Panc1 (cell line): ENCODE measurements at places on chromosomes 1 and 21. TPM values are rescaled to one million over a fixed set of nuclear protein-coding genes. Genes with fewer than 3 reads are reported as not detected.

The ANGPTL3 gene
- total RNA-seq: not detected

The DTL gene
- 26.7 TPM for total RNA-seq

The TESK2 gene
- total RNA-seq: 3.3 TPM

The PLA2G4A gene
- total RNA-seq: not detected

The PRXL2B gene
- total RNA-seq: 17.0 TPM

The MTARC1 gene
- 0.74 TPM for total RNA-seq

The NEGR1 gene
- 2.7 TPM for total RNA-seq

The GCSAML gene
- not detected for total RNA-seq

The C4BPA gene
- 0.26 TPM for total RNA-seq

The WNT3A gene
- total RNA-seq: not detected

The COL18A1 gene
- 676 TPM for total RNA-seq

The DNAJC28 gene
- total RNA-seq: 1.5 TPM

The TNNT2 gene
- not detected for total RNA-seq

The HSD3B1 gene
- total RNA-seq: not detected

The SEMA4A gene
- 0.21 TPM for total RNA-seq

The LRRC71 gene
- 0.77 TPM for total RNA-seq

The CASQ2 gene
- not detected for total RNA-seq

The RGS8 gene
- total RNA-seq: not detected

The FYB2 gene
- total RNA-seq: 0.49 TPM

The DYRK1A gene
- total RNA-seq: 36.1 TPM

The FAAH gene
- total RNA-seq: 25.9 TPM

The PWP2 gene
- total RNA-seq: 6.8 TPM

The SPRR4 gene
- not detected for total RNA-seq

The LTN1 gene
- total RNA-seq: 19.7 TPM

The RIPPLY3 gene
- 1.2 TPM for total RNA-seq

The TAS1R3 gene
- total RNA-seq: 0.31 TPM

The LINGO4 gene
- total RNA-seq: not detected

The VWA5B1 gene
- total RNA-seq: not detected

The SEC16B gene
- total RNA-seq: 0.39 TPM

The KCNJ15 gene
- 0.13 TPM for total RNA-seq

The CCDC185 gene
- total RNA-seq: not detected

The PLOD1 gene
- 156 TPM for total RNA-seq

The NTNG1 gene
- 0.13 TPM for total RNA-seq

The IVL gene
- not detected for total RNA-seq

The KDM1A gene
- total RNA-seq: 120 TPM

The S100A14 gene
- total RNA-seq: 0.57 TPM

The DRAXIN gene
- 0.13 TPM for total RNA-seq

The LCE1E gene
- total RNA-seq: not detected

The DBT gene
- total RNA-seq: 5.2 TPM
